ENCODE measurements at places on chromosomes 4 and X. TPM values are rescaled to one million over a fixed set of nuclear protein-coding genes. Genes with fewer than 3 reads are reported as not detected.

VCX3A gene
- not detected for total RNA-seq

DCHS2 gene
- 18.3 TPM for total RNA-seq

RTL5 gene
- 3.1 TPM for total RNA-seq

ARAF gene
- total RNA-seq = 7.3 TPM

SULT1B1 gene
- total RNA-seq = 0.52 TPM

SERTM2 gene
- 0.52 TPM for total RNA-seq

FGF2 gene
- 8.4 TPM for total RNA-seq

SSX2 gene
- total RNA-seq = not detected

MXRA5 gene
- 34.4 TPM for total RNA-seq

TRIM2 gene
- total RNA-seq = 21.4 TPM

AMTN gene
- not detected for total RNA-seq

PDLIM3 gene
- 415 TPM for total RNA-seq

ZNF157 gene
- total RNA-seq = 0.52 TPM

FGFR3 gene
- total RNA-seq = 0.52 TPM

RPS6KA6 gene
- total RNA-seq = 4.7 TPM

EXOC1L gene
- 2.6 TPM for total RNA-seq

PRR32 gene
- total RNA-seq = 53.2 TPM
